ENCODE measurements at places on chromosomes 3 and 15. TPM values are rescaled to one million over a fixed set of nuclear protein-coding genes. Genes with fewer than 3 reads are reported as not detected.

SEMA6D gene
- total RNA-seq, result 85.1 TPM

FBXW12 gene
- total RNA-seq, result 2.8 TPM

ZNF662 gene
- total RNA-seq, result 35.7 TPM

CPEB1 gene
- 4.7 TPM for total RNA-seq

KIF7 gene
- total RNA-seq, result 10.6 TPM

CHRD gene
- total RNA-seq, result 12.5 TPM

SCN5A gene
- total RNA-seq, result 1.3 TPM

GUCA1C gene
- not detected for total RNA-seq

CSPG5 gene
- 102 TPM for total RNA-seq

GOLGA6A gene
- total RNA-seq, result not detected

GRAMD2A gene
- 0.94 TPM for total RNA-seq

TTLL13 gene
- not detected for total RNA-seq

GPR160 gene
- total RNA-seq, result 2.2 TPM

LRRC2 gene
- 5.9 TPM for total RNA-seq

MORC1 gene
- not detected for total RNA-seq

GOLGA8J gene
- not detected for total RNA-seq

CCNB2 gene
- total RNA-seq, result 9.7 TPM

CNTN4 gene
- 102 TPM for total RNA-seq

IGDCC3 gene
- 23.2 TPM for total RNA-seq

ATP13A5 gene
- total RNA-seq, result 0.63 TPM

GABRG3 gene
- total RNA-seq, result 23.8 TPM

PGBD4 gene
- 4.7 TPM for total RNA-seq

PARP15 gene
- total RNA-seq, result under 0.01 TPM

ZNF385D gene
- 23.2 TPM for total RNA-seq

ZNF502 gene
- total RNA-seq, result 14.1 TPM

KNL1 gene
- 10.6 TPM for total RNA-seq

SCN11A gene
- total RNA-seq, result 0.63 TPM

SMAD6 gene
- total RNA-seq, result 2.5 TPM

GNAT1 gene
- not detected for total RNA-seq

HHLA2 gene
- total RNA-seq, result not detected

PAK6 gene
- 16.0 TPM for total RNA-seq

MST1 gene
- 10.6 TPM for total RNA-seq

COL6A6 gene
- under 0.01 TPM for total RNA-seq

NANOGP8 gene
- total RNA-seq, result not detected

ZBBX gene
- total RNA-seq, result 6.9 TPM

TIMMDC1 gene
- 30.0 TPM for total RNA-seq

MST1R gene
- 3.8 TPM for total RNA-seq

DIS3L gene
- total RNA-seq, result 42.9 TPM

Data from parietal lobe (tissue), 2 donors.